ENCODE measurements at places on chromosomes 16 and 17. TPM values are rescaled to one million over a fixed set of nuclear protein-coding genes. Genes with fewer than 3 reads are reported as not detected.

- DNase-seq, result no peak
These were observed 765.5 kb downstream of the CDH8 start for GRCh38 chr16:61270726-61271125.

DNA sequence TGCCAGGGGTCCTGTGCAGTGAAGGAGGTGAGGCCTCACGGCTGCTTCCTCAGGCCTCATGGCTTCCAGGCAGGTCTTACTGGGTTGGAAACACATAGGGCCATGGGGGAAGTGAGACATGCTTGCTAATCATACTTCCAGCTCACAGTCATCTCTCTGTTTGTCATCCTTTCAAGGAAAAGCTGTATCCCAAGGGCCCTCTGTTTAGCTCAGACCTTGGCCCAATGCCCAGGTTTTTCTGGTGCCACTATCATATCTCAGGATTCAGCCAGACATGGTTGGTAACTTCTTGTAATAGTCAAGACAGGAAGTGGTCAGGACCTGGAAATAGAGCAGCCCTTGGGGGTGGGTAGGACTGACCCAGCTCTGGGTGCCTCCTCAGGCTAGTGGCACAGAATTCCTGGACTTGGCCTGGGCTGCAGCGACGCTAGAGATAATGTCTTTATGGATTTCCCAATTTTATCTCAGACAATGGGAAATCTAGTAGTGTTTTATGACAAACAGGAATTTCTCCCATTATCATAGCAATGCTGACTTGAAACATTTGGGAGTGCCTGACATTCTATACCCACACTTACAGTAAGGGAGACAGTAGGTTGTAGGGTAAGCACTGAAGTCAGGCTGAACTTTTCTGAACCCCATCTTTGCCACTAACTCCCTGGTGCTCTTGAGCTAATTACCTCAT is 13.5 kb upstream of the ITGB3 start:
- no peak for DNase-seq

GRCh38 chr16:85449885-85450245 is 163.3 kb upstream of the GSE1 start:
- DNase-seq, result no peak

GRCh38 chr17:77692571-77693161 is 265.8 kb upstream of the TNRC6C start:
- DNase-seq, result no peak

DNA sequence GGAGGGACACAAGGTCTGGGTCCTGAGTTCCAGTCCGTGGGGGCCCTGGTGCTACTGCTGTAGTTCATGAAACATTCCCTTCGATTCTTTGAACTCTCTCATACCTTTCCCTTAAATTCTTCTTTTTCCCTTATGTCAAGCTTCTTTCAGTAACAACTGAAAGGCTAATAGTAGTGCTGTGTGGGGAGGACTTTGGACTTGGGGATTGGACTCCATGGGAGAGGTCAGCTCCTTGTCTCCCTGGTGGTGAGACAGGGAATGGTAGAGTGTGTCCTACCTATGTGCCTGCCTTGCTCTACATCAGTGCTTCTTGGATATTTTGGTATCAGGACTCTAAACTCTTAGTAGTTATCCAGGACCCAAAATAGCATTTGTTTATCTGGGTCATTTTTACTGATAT is 628.1 kb downstream of the WWOX start:
- DNase-seq, result no peak

The CA7 gene
- total RNA-seq, result 1.8 TPM

The TBC1D3B gene
- 3.9 TPM for total RNA-seq

The PIGL gene
- 28.4 TPM for total RNA-seq

All from H1 (cell line).